ENCODE measurements at places on chromosomes 16 and 17.

DNA sequence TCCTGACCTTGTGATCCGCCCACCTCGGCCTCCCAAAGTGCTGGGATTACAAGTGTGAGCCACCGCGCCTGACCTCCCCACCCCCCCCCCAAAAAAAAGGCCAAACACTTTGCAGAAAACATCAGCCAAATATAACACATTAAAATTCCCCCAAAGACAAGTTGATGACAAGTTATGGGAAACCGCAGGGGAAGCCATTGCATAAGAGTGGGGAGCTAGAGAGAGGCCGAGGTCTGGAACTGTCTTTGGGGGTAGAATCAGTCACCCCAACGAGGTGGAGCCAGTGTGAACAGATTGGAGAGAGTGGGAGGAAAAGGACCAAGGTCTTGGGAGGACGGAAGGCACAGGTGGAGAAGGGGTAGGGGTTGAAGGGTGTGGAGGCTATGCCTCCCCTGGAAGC lies 2.8 kb downstream of the DRC3 start:
- no peak for DNase-seq

GRCh38 chr17:73371285-73371684 lies 59.5 kb upstream of the CDC42EP4 start:
- DNase-seq: no peak

GRCh38 chr17:61614219-61614618 lies 23.2 kb upstream of the NACA2 start:
- no peak for DNase-seq

GRCh38 chr17:6496640-6497441 lies 52.6 kb downstream of the PIMREG start:
- DNase-seq: no peak

- DNase-seq: no peak
These were observed 10.2 kb upstream of the BCAR1 start for GRCh38 chr16:75261590-75262078.

DNA sequence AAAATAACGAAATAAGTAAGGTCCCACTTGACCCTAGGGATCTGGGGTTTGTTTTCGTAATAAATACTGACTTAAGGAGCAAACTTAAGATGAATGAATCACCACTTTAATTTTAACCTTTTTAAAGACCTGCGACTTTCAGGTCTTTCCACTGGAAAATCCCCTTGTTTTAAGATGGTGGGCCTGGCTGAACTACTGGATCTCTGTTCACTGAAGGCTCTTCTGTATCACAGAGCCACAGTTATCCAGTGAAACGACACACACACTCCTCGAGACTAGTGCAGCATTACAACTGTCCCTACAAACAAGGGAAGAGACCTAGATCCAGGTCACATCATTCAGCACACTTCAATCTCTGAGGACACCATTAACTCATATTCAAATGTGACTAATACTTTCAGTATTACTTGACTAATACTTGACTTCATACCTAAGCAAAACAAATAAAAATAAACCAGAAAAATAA lies 299.0 kb downstream of the CEP112 start:
- no peak for DNase-seq

- no peak for DNase-seq
These were observed 774 bp upstream of the MAF start for GRCh38 chr16:79601092-79601930.

- no peak for DNase-seq
These were observed 97.3 kb downstream of the PLCG2 start for GRCh38 chr16:81876273-81876900.

DNA sequence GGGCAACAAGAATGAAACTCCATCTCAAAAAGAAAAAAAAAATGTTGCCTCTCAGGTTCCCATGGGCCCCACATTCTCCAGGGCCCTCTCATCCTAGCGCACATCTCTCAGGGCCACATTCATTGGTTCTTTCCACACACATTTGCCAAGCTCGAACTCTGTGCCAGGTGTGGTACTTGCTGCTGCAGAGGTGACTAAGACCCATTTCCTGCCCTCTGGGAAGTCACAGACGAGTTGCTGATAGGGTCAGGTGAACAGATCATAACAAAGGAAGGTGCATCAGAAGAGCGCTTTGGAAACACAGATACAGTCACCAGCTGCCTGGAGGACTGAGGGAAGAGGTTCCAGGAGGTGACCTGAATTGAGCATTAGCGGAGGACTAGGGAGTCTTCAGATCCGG lies 1.0 kb downstream of the GSDMA start:
- no peak for DNase-seq

DNA sequence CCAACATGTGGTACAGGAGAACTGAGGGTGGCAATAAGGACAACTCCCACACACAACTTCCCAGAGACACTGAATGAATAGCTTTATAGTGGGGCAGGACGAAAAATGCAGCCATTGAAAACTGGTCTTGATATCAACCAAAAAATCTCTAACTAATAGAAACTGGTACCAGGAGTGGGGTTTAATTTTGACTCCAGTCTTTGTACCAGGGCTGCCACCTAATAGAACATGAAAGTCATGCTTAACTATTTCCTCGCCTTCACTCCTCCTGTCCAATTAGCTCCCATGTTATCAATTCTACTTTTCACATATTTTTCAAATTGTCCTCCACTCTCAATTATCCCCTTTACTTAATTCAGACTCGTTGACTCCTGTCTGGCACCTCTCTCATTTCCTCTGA lies 192.0 kb upstream of the ERCC4 start:
- no peak for DNase-seq

DNA sequence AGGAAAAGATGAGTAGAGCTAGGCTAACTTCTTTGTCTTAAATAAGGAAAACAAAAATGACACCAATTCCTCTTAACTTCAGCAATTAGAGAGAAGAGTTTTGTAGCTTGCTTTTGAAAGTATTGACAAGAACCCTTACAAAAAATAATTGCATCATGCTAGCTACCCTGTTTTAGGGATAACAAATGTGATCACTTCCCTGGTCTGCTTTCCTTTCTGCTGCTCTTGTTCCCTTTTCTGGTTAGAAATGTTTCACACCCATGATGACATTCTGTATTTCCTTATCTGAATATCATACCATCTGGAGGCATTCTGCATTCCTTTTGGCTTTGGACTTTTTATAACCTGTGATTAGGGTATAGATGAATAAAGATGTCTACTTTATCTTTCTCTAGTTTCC lies 9.9 kb upstream of the SMIM36 start:
- no peak for DNase-seq

DNA sequence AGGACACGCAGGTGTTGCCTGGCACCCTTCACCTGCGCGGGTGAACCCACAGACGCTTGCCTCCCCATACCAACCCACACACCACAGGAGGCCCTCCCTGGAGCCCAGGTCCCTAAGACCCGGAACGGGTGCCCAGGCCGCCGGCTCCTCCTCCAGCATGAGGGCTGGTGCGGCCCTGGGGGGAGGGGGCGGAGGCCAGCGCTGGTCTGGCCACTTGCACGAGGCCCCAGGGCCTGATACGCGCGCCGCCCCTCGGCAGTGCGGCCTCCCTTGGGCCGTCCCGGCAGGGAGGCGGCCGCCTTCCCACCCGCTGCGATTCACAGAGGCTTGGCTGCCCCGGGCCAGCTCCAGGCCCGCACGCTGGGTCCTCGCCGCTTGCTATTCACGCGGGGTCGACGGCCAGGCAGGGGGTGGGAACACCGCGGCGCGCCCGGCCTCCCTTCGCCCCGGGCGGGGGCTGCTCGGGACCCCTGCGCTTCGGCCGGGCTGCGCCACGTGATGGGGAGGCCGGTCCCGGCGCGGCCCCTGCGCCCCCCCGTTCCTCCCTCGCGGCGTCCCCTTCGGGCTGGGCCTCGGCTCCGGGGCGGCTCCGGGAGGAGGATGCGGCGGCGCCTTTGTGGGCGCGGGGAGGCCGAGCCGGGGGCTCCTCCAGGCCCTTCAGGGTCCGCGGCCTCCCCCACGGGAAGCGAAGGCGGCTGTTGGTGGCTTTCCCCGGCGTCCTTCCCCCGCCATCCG lies 685 bp downstream of the FASN start:
- no peak for DNase-seq

GRCh38 chr17:80264205-80265075 lies 3.8 kb downstream of the RNF213 start:
- DNase-seq: peak; percentile 65

DNA sequence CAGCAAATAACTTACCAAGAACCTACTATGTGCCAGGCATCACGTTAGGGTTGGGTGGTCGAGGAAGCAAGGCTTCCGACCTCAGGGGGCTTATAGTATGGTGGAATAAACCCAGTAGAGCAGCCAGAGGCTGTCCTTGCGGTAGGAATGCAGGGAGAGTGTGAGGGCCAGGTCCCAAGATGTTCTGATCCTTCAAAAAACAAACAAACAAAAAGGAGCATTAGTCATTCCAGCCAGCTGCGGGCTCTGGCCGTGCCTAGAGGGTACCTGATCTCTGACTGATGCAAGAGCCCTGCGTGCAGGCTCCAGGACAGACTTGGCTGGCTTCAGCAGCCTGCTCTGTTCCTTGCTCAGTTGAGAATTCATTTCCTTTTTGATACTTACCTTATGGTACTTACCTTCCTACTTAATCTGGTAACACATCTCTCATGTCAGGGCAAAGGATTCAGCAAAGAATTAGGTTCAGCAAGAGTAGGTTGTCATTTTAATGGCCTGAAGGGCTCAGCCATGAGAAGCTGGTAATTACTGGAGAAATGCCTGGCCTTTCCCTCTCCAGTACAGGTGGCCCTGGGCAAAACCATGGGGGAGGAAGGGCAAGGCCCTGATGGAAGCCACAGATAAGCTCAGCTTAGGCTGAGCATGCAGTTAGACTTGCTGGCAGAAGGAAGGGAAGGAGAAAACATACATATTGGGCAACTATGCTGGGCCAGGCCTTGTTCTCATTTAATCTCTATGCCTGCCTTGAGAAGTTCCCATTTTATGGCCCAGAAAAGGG lies 18.4 kb downstream of the CYB5D2 start:
- no peak for DNase-seq

- DNase-seq: no peak
These were observed 14.7 kb upstream of the PLLP start for GRCh38 chr16:57299009-57299718.

Measured in activated CD4-positive, alpha-beta T cell treated with anti-CD3 and anti-CD28 coated beads, Interleukin-2, Interleukin-4, amounts not matched to agents 100 ng/mL and 50 ng/mL, durations not matched to agents 16 hours and 8 hours (primary cell).